NCI-H2081 treated with DMSO at 0.1 percent for 48 hours (cell line): ENCODE measurements at places on chromosomes 1 and 21.

DNA sequence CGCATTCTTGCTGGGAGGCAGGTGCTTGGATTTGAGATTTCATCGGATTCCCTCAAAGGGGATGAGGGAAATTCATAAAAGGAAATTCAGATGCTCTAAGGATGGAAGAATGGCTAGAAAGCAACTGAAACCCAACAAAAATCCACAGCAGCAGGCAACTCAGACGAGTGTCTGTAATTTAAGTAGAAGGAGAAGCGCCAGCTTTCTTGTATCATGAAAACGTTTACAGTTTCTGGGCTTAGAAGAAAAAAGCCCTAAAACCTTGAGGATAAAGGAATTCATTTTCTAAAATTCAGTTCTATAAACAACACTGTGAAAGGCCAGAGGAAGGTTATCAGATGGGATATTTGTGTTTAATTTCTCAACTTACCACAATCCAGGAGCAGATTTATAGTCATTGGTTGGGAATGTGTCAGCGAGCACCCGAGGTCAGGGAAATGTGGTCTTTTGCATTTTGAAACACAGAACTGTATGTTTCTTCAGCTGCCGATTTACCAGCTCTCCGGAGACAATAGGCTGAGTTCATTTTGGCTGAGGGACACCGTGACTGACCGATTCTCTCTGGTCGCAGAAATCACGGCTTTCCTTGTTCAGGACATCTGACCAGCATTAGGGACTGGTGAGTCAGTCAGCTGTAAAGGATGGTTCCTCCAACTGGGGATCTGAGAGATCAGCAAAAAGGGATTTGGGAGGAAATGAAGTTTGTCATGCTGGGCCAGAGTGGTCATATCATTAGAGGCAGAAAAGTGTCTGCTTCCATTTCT is 111.6 kb upstream of the ERRFI1 start:
- DNase-seq = no peak

DNA sequence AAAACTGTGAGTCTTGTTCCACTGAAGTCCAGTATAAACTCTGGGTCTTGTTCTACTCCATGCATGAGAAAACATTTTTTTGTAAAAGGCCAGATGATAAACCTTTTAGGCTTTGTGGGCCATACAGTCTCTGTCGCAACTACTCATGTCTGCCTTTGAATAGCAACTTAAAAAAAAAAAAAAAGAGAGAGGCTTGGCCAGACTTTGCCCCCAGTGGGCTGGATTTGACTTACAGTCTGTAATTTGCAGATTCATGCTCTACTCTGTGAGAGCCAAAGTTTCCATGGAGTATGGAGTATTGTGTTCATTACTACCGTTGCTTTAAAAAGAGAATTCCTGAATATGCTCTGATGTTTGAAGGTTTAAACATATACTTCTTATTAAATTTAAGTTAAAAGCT is 654.9 kb upstream of the PKN2 start:
- DNase-seq = no peak

DNA sequence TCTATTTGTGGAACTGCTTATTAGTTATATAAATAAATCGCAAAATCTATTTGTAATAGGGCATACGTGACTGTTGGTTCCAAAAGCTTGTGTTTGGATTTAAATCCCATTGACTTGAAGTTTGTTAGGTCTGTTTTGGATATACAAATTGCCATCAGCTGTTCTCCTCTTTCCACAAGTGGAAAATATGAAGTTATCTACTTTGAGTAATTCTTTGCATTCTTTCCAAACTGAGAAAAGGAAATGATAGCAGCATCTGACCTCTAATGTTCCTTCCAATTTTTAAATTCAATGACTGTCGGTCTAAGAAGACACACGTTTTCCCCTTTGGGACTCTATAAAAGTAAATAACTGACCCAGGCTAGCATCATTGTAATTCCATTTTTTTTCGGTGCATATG is 165.7 kb upstream of the SGIP1 start:
- DNase-seq = no peak

DNA sequence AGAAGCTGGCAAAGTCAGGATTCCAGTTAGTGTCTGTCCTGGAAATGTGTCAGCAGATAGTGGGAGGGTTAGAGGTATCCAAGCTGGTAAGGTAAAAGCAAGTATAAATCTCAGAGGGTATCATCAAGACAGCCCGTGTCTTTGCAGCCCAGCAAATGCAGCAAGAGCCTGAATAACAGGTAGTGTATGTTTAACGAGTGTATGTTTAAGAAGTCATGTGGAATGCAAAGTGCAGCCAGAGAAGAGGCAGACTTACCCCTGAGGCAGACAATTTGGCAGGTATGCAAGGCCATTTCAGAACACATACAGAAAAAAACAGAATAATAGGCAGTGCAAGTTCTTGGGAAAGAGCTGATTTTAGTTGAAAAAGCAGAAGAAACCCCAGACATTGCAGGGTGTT is 411.0 kb upstream of the NEGR1 start:
- DNase-seq = no peak

DNA sequence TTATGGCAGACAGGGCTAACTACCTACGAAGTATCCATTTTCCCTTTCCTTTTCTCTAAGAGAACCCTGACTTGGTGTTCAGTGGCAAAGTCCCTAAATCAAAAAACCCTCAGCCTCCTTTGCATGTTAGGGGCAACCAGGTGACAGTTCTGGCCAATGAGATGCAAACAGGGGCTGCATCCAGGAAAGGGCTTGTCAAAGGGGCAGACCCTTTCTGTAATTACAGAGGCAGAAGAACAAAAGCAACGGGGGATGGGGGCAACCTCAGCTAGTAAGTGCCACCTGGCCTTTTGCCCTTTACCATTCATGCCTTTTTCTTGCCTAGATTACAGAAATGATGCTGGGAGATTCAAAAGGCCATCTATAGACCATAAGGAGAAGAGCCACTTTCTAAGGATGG is 34.4 kb downstream of the GLUL start:
- no peak for DNase-seq

DNA sequence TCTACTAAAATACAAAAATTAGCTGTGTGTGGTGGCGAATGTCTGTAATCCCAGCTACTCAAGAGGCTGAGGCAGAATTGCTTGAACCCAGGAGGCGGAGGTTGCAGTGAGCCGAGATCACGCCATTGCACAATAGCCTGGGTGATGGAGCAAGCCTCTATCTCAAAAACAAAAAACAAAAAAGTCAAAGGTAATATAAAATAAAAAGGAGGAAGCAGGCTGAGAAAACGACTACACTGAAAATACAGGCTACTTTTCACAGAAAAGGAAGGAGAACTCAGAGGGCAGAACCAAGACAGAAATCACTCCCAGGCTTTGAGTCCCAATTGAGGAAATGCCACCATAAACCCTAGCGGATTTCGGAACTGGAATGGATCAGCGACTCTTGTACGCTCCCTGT is 5.9 kb upstream of the A3GALT2 start:
- no peak for DNase-seq

DNA sequence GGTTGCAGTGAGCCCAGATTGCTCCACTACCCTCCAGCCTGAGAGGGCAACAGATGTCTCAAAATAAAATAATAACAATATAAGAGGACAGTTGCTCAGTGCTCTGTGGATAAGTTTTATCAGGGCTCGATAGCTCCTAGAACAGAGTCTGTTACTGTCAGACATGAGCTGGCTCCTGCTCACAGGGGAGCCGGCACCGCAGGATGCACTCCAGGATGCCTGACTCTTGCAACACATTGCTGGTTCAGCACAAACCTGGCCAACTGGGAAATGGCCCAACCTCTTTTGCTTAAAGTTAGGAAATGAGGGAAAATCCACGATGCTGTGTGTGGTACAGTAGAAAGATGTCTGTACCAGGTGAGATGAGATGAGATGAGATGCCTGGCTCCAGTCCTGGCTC is 5.8 kb upstream of the CTSE start:
- DNase-seq = no peak

GRCh38 chr1:35717911-35718476 is 690 bp downstream of the C1orf216 start:
- no peak for DNase-seq

GRCh38 chr21:28212061-28212460 is 780.6 kb downstream of the LTN1 start:
- no peak for DNase-seq

DNA sequence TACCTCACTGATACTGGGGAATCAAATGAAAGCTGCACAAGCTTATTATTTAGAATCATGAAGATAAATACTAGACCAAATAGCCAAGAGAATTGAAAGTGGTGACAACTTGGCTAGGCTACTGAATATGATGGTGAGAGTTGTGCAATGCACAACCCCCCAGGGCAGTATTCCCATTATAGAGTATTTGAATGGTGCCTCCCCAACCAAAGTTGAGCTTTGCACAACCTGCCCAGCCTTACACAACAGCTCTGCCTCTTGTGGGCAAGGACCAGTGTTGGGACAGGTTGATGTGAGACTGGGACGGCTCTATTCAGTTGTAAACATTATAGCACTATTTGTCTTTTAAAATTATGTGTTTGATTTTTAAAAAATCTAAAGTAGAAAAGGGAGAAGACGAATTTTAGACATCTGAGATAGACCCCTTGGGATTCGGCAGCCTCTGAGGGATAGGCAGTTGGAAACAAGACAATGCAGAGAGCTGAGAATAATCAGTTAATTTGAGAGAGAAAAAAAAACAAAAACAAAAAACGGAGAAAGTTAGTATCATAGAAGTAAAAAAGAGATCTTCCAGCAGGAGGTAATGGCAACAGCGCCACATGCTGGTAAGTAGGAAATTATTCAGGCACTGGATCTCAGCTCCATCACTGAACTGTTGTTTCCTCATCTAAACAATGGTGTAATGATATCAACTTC is 91.0 kb upstream of the KCNA3 start:
- no peak for DNase-seq

GRCh38 chr1:116770625-116771024 is 16.4 kb downstream of the CD2 start:
- DNase-seq = no peak

DNA sequence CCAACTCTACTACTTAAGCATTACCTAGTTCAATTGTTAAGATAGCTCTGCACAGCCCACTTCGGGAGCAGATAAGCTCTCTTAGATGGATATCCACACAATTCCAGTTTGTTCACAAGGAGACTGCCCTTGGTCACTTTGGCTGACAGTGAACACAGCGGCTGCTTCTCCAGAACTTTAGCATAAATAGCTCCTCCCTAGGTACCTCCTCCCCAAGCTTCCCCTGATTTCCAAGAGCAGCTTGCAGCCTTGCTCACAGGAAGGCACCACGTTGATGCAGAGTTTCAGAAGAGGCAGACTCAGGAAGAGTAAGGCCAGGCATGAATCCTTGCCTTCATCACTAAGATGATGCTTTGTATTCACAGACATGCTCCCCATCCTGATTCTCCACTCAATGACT is 24.7 kb downstream of the TFF3 start:
- DNase-seq = no peak

GRCh38 chr21:38401191-38401926 is 96.9 kb downstream of the ERG start:
- DNase-seq = no peak

DNA sequence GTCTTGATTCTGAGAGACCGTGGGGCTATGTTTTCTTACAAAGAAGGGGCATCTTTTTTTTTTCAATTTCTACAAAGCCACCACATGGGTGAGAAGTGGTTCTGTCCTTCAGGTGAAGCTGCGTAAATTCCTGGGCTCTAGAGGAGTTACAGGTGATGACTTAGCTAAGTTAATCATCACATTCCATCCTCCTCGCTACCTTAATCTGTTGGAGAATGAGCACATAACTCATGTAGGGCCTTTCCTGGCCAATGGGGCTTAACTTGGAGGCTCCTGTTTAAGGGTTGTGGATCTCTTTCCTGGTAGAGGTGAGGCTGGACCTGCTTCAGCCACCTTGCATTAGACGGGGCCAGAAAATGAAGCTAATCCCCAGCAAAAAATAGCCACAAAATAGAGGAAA is 19.9 kb downstream of the REG4 start:
- DNase-seq = no peak

DNA sequence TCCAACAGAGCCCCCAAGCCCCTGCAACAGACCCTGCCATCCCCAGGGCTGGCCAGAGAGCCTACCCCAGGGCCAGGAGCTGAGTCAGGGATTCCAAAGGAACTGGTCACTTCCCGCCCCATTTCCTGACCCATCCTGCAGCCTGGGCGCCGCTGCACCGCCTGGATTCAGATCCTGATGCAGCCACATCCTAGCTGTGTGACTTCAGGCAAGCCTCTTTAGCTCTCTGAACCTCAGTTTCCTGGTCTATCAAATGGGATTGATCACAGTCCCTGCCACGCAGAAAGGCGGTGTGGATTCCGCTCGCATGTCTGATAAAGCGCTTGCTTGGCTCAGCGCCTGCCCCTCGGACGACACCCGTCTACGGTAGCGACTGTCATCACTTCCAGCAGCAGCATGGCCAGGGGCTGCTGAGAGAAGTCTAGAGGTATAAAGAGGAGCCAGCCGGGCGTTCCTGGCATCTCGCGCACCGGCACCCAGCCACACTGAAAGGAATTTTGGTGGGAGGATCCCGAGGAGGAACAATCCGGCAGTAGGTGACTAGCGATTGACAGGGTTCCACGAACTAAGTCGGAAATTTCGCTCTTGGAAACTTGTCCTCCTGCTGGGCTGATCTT is 10.1 kb downstream of the EPHA2 start:
- DNase-seq = no peak

DNA sequence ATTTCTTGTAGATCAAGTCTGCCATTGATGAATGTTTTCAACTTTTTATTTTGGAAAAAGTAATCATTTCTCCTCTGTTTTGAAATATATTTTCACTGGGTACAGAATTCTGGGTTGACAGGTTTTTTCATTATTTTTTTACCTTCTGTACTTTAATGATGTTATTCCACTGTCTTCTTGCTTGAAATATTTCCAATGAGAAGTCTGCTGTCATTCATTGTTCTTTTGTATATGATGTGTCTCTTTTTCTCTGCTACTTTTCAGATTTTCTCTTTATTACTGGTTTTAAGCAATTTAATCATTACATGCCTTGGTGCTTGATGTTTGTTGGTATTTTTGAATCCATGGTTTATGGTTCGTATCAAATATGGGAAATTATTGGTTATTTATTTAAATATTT is 22.4 kb upstream of the FOXO6 start:
- no peak for DNase-seq

GRCh38 chr1:248811514-248812490 is 13.9 kb downstream of the SH3BP5L start:
- no peak for DNase-seq

GRCh38 chr1:233714631-233715217 is 100.8 kb downstream of the KCNK1 start:
- DNase-seq = peak; percentile 87

- no peak for DNase-seq
These were observed 11.4 kb downstream of the EPHA2 start for GRCh38 chr1:16144325-16145029.

GRCh38 chr1:223815020-223815853 is 30.5 kb downstream of the TP53BP2 start:
- no peak for DNase-seq

GRCh38 chr1:50983219-50983802 is 13.3 kb downstream of the CDKN2C start:
- DNase-seq = peak; percentile 88

DNA sequence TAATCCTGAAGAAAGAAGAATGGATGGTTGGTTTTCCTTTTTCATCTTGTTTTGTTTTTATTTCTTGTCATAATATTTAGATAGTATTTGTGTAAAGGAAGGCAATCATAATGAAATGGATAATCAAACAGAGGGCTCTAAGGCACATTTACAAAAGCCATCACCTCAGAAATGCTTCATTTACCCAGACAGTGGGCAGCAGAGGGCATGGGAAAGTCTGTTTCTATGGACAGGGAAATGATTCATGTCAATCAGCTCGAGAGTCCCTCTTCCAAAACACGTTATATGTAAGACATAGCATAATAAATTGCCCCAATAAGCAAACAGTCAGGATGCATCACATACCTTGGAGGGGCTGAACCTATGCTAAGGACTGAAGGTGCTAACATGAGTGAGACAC is 426.1 kb downstream of the PLPP3 start:
- DNase-seq = no peak

- DNase-seq = no peak
These were observed 539 bp downstream of the ANP32E start for GRCh38 chr1:150235294-150235851.
